NCI-H1436 treated with DMSO at 0.1 percent for 48 hours (cell line): ENCODE measurements at places on chromosomes 12 and 14.

DNA sequence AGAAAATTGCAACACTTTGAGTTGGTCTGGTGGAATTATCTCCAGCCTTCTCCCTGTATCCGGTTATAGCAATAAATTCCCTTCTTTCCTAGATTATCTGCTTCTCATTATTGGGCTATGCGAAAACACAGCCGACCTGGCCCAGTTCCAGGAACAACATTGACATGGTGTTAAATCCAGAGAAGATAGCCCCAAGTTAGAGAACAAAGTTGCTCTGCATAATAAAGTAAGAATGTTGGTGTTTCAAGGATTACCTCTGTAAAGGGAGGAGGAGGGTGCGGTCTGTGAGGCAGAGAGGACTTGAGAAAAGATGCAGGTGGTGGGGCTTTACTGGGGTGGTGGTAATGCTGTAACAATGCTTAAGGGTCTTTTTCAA lies 12.1 kb downstream of the TCL1A start:
- no peak for DNase-seq

GRCh38 chr14:96581026-96581425 lies 78.8 kb downstream of the PAPOLA start:
- DNase-seq = no peak

DNA sequence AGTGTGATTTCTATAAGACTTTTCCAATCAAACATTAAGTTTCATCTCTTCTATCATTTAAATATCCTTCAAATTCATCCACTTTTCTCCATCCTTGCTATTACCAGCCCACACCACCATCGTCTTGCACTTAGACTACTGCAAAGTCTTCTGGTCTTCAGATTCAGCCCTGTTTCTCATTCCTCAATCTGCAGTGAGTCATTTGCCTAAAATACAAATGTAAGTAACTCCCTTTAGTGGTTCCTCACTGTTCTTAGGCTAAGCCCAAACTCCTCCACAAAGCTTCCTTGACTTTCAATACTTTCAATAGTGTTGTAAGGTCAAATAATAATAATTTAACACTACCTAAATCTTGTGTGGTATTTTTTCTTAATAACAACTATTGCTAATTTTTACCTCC lies 83.3 kb downstream of the PLEKHG7 start:
- DNase-seq = no peak

DNA sequence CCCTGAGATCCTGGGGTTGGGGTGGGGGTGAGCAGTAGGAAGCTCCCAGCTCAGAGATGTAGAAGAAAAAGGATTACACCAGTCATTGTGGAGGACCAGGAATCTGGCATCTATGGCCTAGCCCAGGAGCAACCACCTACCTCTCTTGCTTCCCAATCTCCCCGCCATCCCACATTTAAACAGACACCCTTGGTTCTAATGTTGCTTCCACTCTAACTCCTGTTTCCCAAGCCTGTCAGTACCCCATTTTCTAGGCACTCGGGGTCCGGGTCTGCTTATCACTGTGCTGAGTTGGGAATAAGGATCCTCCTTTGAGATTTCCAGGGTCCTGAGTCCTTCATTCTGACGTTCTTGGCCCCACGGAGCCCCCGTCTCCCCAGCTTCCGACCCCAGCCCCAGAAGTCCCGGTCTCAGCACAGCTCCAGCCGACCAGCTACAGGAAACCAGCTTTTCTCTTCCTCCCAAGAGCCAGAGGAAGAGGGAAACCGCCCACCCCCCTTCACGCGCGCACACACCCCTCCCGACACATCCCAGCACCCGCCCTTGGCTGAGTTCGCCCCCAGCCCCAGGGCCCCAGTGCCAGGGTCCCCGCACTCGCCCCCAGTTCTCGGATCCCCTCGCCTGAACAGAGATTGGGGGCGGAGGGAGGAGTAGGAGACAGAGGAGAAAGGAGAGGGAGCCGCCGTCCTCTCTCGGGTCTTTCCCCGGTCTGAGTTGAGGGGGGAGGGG lies 1.2 kb downstream of the ITGA5 start:
- DNase-seq = no peak

DNA sequence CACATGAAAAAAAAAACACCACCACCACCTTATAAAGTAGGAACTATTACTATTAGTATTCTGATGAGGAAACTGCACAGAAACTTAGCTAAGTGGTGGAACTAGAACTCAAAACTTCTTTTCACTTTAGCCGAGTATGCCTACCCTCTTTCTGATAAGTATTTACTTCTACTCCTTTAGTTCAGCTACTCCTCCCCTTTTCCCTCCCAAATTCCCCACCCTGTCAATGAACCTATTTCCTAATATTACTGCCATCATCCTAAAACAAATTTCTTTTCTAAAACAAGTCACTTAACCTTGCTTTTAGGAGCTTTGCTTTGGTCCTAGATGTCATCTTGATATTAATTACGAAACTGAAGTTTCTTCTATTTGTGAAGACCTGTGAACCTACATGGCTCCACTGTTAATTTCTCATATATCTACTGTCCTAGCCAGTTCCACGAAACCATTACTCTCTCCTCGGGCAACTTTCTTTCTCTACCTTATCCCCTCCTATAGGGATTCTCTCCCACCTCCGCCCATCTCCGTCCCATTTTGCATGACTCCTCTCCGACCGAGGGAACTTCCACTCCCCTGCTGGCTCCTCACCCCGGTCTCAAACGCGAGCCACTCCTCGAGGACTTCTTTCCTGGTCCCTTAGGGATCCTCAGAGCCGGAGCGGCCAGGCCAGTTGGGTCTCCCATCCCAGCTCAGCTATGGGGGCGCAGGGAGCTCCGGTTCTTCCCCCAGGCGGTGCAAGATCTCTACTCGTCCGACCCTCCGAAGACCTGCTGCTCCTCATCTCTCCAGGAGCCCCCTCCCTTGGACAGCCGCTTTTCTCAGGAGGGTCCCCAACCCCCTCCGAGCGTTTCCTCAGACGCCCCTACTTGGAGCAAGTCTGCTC lies 1.1 kb downstream of the NUMB start:
- no peak for DNase-seq

DNA sequence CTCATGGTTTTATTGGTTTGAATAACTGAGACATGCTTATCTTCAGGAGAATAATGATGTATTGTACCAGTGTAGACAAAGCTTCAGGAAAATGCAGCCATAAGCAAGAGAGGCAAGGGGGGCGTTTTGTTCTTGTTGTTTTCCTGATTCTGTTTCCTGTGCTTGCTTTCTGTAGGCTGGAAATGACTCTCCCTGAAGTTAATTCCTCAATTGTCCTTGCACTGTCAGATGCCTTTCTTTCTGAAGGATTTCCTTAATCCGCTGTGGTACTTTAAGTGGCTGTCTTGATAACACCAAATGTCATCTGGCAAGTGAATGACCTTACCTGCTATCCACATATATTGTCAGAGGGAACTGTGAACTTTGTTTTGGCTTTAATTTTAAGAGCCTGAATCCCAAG lies 220.0 kb downstream of the NEDD1 start:
- no peak for DNase-seq

- no peak for DNase-seq
Observed at GRCh38 chr12:644818-645552, 18.3 kb downstream of the NINJ2 start.

GRCh38 chr12:89134213-89134770 lies 218.0 kb downstream of the DUSP6 start:
- DNase-seq = no peak

DNA sequence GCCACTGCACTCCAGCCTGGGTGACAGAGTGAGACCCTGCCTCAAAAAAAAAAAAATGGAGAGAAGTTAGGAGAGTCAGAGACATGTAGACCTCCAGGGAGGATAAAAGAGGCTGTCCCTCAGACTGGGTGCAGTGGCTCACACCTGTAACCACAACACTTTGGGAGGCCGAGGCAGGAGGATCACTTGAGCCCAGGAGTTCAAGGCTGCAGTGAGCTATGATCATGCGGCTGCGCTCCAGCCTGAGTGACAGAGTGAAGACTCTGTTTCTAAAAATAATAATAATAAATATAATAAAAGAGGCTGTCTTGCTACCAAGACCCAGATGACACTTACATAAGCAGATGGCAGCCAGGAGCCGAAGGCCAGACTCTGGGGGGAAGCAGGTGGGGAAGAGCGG lies 18.5 kb downstream of the SLC7A8 start:
- no peak for DNase-seq

DNA sequence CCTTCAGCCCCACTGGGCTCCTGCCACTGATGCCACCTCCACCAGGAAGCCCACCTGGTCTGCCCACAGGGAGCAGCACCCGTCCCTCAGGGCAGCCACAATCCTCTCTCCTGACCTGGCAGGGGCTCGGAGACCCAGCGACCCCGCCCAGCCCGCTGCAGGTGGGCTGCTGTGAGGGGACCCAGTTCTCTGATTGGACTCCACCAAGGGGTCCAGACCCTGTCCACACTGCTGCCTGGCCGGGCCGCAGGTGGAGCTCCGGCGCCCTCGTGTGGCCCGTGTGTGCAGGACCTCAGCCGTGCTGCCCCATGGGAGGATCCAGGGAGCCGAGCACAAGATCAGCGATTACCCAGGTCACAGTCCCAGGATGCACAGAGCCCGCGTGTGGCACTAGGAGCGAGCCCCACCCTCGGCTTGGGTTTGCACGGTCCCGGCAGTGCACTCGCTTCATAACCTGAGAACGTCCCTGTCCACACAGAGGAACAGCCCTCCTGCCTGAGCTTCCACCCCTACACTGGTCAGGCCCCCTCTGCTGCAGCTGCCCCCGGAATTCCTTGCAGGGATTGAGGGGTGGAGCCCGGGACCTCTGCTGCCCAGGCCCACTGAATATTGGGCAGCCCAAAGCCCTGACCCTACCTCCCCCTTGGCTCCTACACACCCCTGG lies 35.4 kb upstream of the TMEM179 start:
- DNase-seq = no peak

- no peak for DNase-seq
Observed at GRCh38 chr12:65667932-65668331, 156.4 kb upstream of the HMGA2 start.

DNA sequence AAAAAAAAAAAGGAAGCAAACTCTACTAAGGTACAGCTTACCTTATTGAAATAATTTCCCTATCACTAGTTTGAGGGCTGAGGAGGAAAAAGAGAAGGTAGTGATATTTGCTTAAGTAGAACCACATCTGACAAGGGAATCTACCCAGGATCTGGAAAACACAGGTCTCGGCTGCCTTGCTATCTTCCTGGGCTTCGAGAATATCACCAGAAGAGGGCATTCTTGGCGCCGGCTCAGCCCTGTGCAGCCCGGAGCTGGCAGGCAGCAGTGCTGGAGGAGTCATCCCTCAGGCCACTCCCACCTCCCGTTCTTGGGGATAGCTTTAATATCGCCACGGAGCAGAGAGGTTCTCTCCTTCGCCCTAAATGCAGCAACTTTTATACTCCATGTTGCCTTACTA lies 1181.2 kb downstream of the VRK1 start:
- DNase-seq = peak; percentile 56

DNA sequence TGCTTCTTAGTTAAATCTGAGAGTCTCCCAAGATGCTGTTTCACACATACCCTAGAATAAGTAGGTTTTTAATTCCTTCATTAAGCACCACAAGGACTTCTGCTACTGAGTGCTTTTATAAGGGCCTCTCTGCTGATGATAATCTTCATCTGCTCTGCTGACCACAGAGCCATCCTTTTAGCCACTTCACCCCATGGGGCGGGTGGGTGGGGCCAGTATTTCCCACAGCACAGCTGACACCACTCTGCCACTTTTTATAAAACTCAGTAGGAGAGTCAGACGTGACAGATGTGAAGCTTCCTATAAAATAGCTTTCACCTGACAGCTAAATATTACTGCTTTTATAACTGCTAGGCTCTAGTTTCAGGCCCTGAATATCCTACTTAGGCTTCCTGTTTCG lies 20.3 kb downstream of the FCF1 start:
- DNase-seq = no peak

- no peak for DNase-seq
Observed at GRCh38 chr12:103771466-103771865, 69.6 kb downstream of the NT5DC3 start.

- no peak for DNase-seq
Observed at GRCh38 chr12:32025906-32026305, 66.7 kb downstream of the RESF1 start.
